ENCODE measurements at places on chromosomes 2 and 18. TPM values are rescaled to one million over a fixed set of nuclear protein-coding genes. Genes with fewer than 3 reads are reported as not detected.
A peak's percentile ranks its signal among the peaks of the same experiment; 100 is the strongest.

The VWC2L gene
- not detected for total RNA-seq

DNA sequence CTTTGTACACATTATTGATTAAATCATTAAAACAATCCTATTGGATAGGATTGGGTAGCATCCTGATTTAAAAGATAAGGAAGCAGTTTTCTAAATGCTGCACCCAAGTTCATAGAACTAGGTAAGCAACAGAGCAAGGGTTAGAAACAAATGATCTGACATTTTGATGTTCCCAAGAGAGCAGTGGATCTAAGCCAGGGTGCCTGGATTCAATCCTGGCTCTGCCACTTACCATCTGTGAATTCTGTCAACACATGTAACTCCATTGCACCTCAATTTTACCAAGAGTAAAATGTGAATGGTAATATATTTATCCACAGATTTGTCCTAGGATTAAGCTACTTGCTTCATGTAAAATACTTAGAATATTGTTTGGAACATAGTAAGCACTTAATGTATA, 982.6 kb upstream of the FANCL start:
- H3K36me3 ChIP-seq, result no peaks in the 10 kb centered on the region
- no peak overlapping the region for H3K27ac ChIP-seq
- peaks cover 4% of the 10 kb centered on the region for H3K27me3 ChIP-seq
- no peak for DNase-seq
- H3K4me1 ChIP-seq, result no peaks in the 10 kb centered on the region

DNA sequence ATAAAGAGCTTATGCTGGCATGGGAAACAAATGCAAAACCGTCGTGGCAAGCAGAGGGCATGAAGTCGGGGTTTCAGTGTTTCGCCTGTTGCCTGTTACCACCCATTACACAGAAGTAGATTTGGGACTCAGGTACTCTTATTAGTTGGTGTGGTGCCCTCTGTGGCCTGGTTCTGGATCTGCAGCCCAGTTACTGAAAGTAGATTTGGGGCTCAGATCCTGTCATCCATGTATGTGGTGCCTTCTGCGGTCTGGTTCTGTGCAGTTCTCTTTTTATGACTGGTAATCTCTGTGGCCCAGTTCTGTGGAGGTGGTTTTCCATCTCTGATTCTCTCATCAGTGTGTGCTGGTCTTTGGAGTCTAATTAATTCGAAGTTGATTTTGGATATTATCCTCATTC, 45.2 kb downstream of the ADNP2 start:
- peaks cover 5% of the 10 kb centered on the region for H3K27me3 ChIP-seq
- no peaks in the 10 kb centered on the region for H3K36me3 ChIP-seq
- H3K27ac ChIP-seq, result no peak overlapping the region
- DNase-seq, result peak; percentile 73
- peaks cover 3% of the 10 kb centered on the region for H3K4me1 ChIP-seq

DNA sequence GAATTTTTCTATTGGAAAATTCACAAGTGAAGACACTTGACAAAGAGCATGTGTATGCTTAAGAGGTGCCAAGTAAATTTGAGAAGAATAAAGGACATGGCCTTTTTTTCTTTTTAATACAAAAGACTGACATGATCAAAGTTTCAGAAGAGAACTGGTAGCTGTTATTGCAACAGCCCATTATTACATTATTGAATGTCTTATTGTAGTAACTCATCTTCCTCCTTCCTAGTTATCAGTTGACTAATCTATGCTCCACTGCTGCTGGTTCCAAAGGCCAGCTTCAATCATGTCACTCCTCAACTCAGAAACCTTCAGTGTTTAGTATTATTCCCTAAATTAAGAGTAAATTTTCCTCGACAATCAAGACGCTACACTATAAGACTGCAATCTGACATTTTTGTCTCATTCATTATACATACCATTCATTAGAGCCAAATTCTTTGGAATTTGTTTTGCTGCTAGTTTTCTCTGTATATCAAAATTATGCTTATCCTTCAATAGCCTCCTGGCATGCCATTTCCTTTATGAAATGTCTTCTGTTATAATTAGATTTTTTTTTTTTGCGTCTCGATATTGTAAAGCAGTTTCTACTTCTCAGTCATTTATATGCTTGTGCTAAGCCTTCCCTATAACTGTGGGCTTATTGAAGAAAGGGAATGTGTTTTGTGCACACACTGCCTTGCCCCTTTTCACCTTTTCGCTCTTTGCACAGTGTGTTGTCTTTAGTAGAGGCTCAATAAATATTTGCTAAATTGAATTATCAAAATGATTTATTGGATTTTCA, 27.9 kb downstream of the ITGA4 start:
- H3K4me1 ChIP-seq, result no peaks in the 10 kb centered on the region
- peaks cover 49% of the 10 kb centered on the region for H3K36me3 ChIP-seq
- no peaks in the 10 kb centered on the region for H3K27me3 ChIP-seq
- DNase-seq, result no peak
- no peak overlapping the region for H3K4me3 ChIP-seq

- H3K27me3 ChIP-seq, result no peaks in the 10 kb centered on the region
- no peak overlapping the region for H3K4me3 ChIP-seq
- no peak overlapping the region for H3K27ac ChIP-seq
Measured at GRCh38 chr2:43941966-43942365, 53.8 kb downstream of the LRPPRC start.

GRCh38 chr2:227511239-227511930, 39.4 kb downstream of the AGFG1 start:
- peaks cover 18% of the 10 kb centered on the region for H3K36me3 ChIP-seq
- H3K4me1 ChIP-seq, result peaks cover 81% of the 10 kb centered on the region
- H3K4me3 ChIP-seq, result no peak overlapping the region
- H3K27ac ChIP-seq, result no peak overlapping the region
- no peaks in the 10 kb centered on the region for H3K27me3 ChIP-seq

- no peak overlapping the region for H3K4me3 ChIP-seq
- H3K36me3 ChIP-seq, result no peaks in the 10 kb centered on the region
- DNase-seq, result no peak
- H3K27ac ChIP-seq, result no peak overlapping the region
Measured at GRCh38 chr18:58848685-58849084, 16.0 kb upstream of the ZNF532 start.

The TPO gene
- not detected for total RNA-seq

The AMER3 gene
- total RNA-seq, result not detected

The NAT8 gene
- total RNA-seq, result not detected

- no peaks in the 10 kb centered on the region for H3K27me3 ChIP-seq
- H3K4me1 ChIP-seq, result no peaks in the 10 kb centered on the region
- H3K36me3 ChIP-seq, result no peaks in the 10 kb centered on the region
- no peak for DNase-seq
- H3K4me3 ChIP-seq, result no peak overlapping the region
- no peak overlapping the region for H3K27ac ChIP-seq
Measured at GRCh38 chr2:47313728-47314127, 89.2 kb upstream of the MSH2 start.

The NBEAL1 gene
- total RNA-seq, result 8.2 TPM

DNA sequence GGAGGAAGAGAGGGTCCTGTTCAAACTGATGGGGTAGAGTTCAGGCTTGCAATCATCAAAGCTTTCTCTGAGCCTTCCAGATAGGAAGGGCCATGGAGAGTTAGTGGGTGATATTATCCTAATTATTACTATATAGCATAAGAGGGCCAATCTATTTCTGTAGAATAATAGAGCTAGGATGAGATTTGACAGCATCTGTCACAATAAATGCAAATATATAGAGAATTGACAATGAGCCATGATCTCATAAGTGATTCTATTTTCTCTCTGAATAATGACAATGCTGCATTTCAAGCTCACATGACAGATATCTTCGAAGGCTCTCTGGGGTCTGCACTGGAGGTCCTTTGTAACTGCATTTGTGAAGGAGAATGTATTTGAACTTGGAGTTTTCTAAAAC, 521.9 kb upstream of the CELF4 start:
- H3K4me3 ChIP-seq, result no peak overlapping the region
- DNase-seq, result no peak
- H3K27ac ChIP-seq, result no peak overlapping the region

DNA sequence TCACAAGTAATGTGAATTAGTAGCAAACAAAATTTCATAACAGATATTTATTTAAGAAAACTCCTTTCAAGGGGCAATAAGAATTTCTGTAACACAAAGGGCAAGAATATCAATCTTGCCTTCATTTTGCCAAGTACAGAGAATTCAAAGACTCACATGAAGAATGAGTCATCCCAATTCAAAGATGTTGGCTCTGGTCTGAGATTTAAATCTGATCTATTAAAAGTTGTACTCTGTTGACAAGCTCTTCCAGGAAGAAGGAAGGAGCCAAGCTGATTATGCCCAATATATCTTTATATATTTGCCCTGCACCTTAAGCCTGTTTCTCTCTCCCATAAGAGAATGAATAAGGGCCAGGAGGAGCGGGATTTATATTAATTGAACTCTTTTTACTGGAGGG, 55.9 kb upstream of the RPE start:
- H3K27ac ChIP-seq, result no peak overlapping the region
- no peaks in the 10 kb centered on the region for H3K4me1 ChIP-seq
- H3K4me3 ChIP-seq, result no peak overlapping the region
- DNase-seq, result no peak

DNA sequence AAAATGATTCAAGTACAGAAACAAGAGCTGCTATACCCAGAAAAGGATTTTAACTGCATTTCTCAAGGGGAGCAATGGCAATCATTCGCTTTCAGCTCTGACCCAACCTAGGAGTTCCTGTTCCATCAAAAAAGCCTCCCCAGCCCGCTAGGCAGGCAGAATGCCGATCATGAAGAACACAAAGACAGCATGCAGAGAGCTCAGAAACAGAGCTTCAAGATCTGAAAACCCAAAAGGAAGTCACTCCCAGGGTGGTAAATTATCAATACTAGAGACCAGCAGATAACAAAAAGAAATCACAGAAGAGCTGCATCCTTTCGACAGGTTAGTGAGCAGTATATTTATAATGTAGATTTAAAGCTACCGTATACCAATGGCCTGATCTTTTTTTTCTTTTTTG, 84.8 kb upstream of the CRIM1 start:
- DNase-seq, result no peak
- H3K4me3 ChIP-seq, result no peak overlapping the region
- H3K27me3 ChIP-seq, result no peaks in the 10 kb centered on the region

- DNase-seq, result no peak
- no peaks in the 10 kb centered on the region for H3K36me3 ChIP-seq
- H3K27ac ChIP-seq, result no peak overlapping the region
- H3K4me1 ChIP-seq, result peaks cover 2% of the 10 kb centered on the region
- H3K4me3 ChIP-seq, result no peak overlapping the region
Measured at GRCh38 chr18:52340406-52341102, 557 bp downstream of the DCC start.

- H3K4me3 ChIP-seq, result no peak overlapping the region
- H3K27me3 ChIP-seq, result peaks cover 31% of the 10 kb centered on the region
- no peak overlapping the region for H3K27ac ChIP-seq
- H3K36me3 ChIP-seq, result no peaks in the 10 kb centered on the region
- H3K4me1 ChIP-seq, result no peaks in the 10 kb centered on the region
Measured at GRCh38 chr2:199734011-199734410, 117.0 kb downstream of the FTCDNL1 start.

DNA sequence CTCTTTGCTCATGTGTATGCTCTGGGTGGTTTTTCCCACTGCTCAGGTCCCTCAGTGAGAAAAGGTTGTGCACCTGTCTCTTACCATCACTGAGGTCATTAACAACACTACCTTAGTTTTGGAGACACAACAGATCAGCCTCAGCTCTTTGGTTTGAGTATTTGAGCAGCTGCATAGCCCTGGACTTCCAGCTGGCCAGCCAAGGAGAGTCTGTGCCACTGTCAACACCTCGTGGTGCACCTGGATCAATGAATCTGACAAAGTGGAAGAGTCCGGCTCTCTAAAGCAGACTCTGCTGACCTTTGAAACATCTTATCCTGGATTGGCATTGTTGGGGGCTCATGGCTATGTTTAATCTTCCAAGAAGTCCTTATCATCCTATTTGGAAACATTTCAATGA, 30.0 kb downstream of the SERPINB8 start:
- H3K27me3 ChIP-seq, result peaks cover 15% of the 10 kb centered on the region
- no peak overlapping the region for H3K27ac ChIP-seq
- DNase-seq, result no peak
- no peak overlapping the region for H3K4me3 ChIP-seq
- no peaks in the 10 kb centered on the region for H3K4me1 ChIP-seq

- no peaks in the 10 kb centered on the region for H3K36me3 ChIP-seq
- H3K27ac ChIP-seq, result no peak overlapping the region
- no peak overlapping the region for H3K4me3 ChIP-seq
- DNase-seq, result no peak
Measured at GRCh38 chr2:20371323-20372025, 20.8 kb upstream of the PUM2 start.

DNA sequence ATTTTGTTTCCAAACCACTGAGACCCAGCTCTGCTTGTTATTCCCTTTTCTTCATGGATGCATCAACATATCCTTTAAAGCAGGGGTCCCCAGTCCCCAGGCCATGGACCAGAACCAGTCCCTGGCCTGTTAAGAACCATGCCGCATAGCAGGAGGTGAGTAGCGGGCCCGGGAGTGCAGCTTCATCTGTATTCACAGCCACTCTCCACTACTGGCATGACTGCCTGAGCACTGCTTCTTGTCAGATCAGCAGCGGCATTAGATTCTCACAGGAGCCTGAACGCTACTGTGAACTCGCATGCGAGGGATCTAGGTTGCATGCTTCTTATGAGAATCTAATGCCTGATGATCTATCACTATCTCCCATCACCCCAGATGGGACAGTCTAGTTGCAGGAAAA, 1.6 kb upstream of the POLI start:
- H3K27ac ChIP-seq, result no peak overlapping the region
- H3K4me3 ChIP-seq, result no peak overlapping the region
- H3K4me1 ChIP-seq, result peaks cover 49% of the 10 kb centered on the region
- no peak for DNase-seq

The C1D gene
- 11.3 TPM for total RNA-seq

DNA sequence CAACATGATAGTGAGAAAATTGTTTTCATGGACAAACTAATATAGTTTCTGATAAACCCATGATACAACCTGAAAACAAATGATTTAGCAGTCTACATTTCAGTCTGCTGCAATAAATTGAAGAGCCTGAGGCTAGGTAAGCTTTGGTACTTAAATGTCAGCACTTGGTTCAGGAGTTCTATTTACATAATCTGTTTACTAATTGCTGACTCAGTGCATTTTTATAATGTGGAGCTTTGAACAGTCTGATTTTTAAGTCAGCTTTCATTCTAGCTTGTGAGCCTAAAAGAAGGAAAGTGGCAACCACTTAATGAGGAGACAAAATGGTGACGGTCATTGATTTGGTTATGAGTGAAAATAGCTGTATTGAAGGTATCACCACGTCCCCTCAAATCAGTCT, 488.6 kb downstream of the CPS1 start:
- no peaks in the 10 kb centered on the region for H3K4me1 ChIP-seq
- no peaks in the 10 kb centered on the region for H3K36me3 ChIP-seq
- H3K27ac ChIP-seq, result no peak overlapping the region

Measured in activated CD4-positive, alpha-beta T cell treated with anti-CD3 and anti-CD28 coated beads for 36 hours (primary cell).